Esophagus (tissue), 2 donors: ENCODE measurements at places on chromosomes 5 and 9. TPM values are rescaled to one million over a fixed set of nuclear protein-coding genes. Genes with fewer than 3 reads are reported as not detected.

The AJM1 gene
- 3.7 TPM for polyA plus RNA-seq

The CD72 gene
- 0.29 TPM for polyA plus RNA-seq

The RAB24 gene
- polyA plus RNA-seq: 60.0 TPM

The TMEM161B gene
- polyA plus RNA-seq: 5.0 TPM

The SLC46A2 gene
- polyA plus RNA-seq: 1.6 TPM

The SPINK13 gene
- polyA plus RNA-seq: not detected

The DENND1A gene
- polyA plus RNA-seq: 4.6 TPM

The CNTLN gene
- polyA plus RNA-seq: 1.3 TPM

The CDKN2B-AS1 gene
- polyA plus RNA-seq: 0.47 TPM

The SLC12A7 gene
- polyA plus RNA-seq: 4.0 TPM

The GPR150 gene
- not detected for polyA plus RNA-seq

The TLX3 gene
- not detected for polyA plus RNA-seq

The DOK3 gene
- polyA plus RNA-seq: 5.1 TPM

The PCDHGA11 gene
- polyA plus RNA-seq: 0.44 TPM

The SH3GL2 gene
- polyA plus RNA-seq: 0.11 TPM

The CAMK4 gene
- polyA plus RNA-seq: 0.39 TPM

The CDH9 gene
- not detected for polyA plus RNA-seq
